Naive thymus-derived CD8-positive, alpha-beta T cell (primary cell): ENCODE measurements at places on chromosomes 12 and 14.

- no peak overlapping the region for H3K4me3 ChIP-seq
- DNase-seq = no peak
- H3K4me1 ChIP-seq = no peaks in the 10 kb centered on the region
- H3K27me3 ChIP-seq = peaks cover 2% of the 10 kb centered on the region
- H3K36me3 ChIP-seq = no peaks in the 10 kb centered on the region
Observed at GRCh38 chr12:124153392-124153791, 141.5 kb upstream of the RFLNA start.

DNA sequence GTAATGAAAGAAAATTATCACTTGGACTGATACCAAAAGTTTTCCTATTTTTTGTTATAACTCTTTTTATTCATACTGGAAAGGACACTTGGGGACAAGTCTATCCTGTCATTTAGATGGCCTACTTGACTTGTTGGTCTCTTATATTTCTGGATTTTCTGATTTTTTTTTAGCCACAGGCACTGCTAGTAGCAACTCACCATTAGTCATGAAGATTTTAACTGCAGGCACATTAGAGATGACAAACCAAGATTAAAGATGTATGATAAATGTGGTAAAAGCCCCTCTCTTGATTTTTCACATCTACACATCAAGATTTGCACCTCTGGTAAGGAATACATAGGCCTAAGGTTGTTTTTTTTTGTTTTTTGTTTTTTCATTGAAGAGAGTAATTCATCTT, 217.0 kb downstream of the SLC25A21 start:
- no peaks in the 10 kb centered on the region for H3K36me3 ChIP-seq
- H3K27me3 ChIP-seq = no peaks in the 10 kb centered on the region
- no peak overlapping the region for H3K27ac ChIP-seq
- no peak overlapping the region for H3K4me3 ChIP-seq

- no peak overlapping the region for H3K27ac ChIP-seq
- H3K4me3 ChIP-seq = no peak overlapping the region
- peaks cover 8% of the 10 kb centered on the region for H3K4me1 ChIP-seq
- H3K36me3 ChIP-seq = peaks cover 2% of the 10 kb centered on the region
Observed at GRCh38 chr12:76413121-76413520, 64.9 kb upstream of the BBS10 start.

GRCh38 chr12:85575120-85576096, 260.8 kb downstream of the RASSF9 start:
- no peaks in the 10 kb centered on the region for H3K4me1 ChIP-seq
- no peaks in the 10 kb centered on the region for H3K27me3 ChIP-seq
- H3K36me3 ChIP-seq = no peaks in the 10 kb centered on the region
- H3K27ac ChIP-seq = no peak overlapping the region
- no peak for DNase-seq

GRCh38 chr12:93813972-93814821, 137.0 kb downstream of the CRADD start:
- DNase-seq = no peak
- H3K27ac ChIP-seq = no peak overlapping the region
- H3K36me3 ChIP-seq = no peaks in the 10 kb centered on the region
- H3K27me3 ChIP-seq = no peaks in the 10 kb centered on the region
- H3K4me3 ChIP-seq = no peak overlapping the region

DNA sequence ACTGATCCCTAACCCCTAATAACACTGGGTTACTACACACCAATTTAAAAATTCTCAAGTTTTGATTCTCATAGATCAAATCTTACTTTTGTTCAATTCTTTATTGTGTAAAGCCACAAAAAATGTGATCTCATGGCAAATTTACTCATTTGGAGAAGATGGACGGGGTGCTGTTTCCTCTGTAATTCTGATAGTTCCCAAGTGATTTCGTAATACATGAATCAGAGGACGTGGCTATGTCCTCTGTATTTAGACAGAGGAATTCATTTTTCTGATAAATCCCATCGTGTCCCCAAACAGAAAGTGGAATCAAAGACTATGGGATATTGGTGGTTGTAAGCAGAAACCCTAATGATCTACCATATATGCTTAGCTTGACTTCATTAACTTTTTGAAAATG, 76.6 kb upstream of the GNG2 start:
- peaks cover 20% of the 10 kb centered on the region for H3K36me3 ChIP-seq
- H3K4me1 ChIP-seq = peaks cover 5% of the 10 kb centered on the region
- no peak for DNase-seq
- no peak overlapping the region for H3K27ac ChIP-seq
- peaks cover 3% of the 10 kb centered on the region for H3K27me3 ChIP-seq
- H3K4me3 ChIP-seq = no peak overlapping the region

- no peak for DNase-seq
- no peaks in the 10 kb centered on the region for H3K27me3 ChIP-seq
- no peaks in the 10 kb centered on the region for H3K36me3 ChIP-seq
- H3K4me1 ChIP-seq = no peaks in the 10 kb centered on the region
Observed at GRCh38 chr12:41993283-41993682, 151.4 kb downstream of the GXYLT1 start.

GRCh38 chr12:121992059-121992879, 29.4 kb upstream of the BCL7A start:
- H3K4me3 ChIP-seq = peak overlapping the region; percentile 58
- peaks cover 5% of the 10 kb centered on the region for H3K4me1 ChIP-seq
- no peaks in the 10 kb centered on the region for H3K27me3 ChIP-seq

GRCh38 chr12:7180685-7181084, 8.8 kb upstream of the PEX5 start:
- no peak for DNase-seq
- no peaks in the 10 kb centered on the region for H3K36me3 ChIP-seq
- no peak overlapping the region for H3K4me3 ChIP-seq
- peaks cover 39% of the 10 kb centered on the region for H3K27me3 ChIP-seq
- H3K27ac ChIP-seq = no peak overlapping the region
